ENCODE measurements at places on chromosomes 16 and 17.

GRCh38 chr16:4316864-4317531 is 1.1 kb downstream of the GLIS2 start:
- DNase-seq, result no peak

- DNase-seq, result no peak
Observed at GRCh38 chr16:54657058-54657708, 273.5 kb upstream of the IRX5 start.

- DNase-seq, result no peak
Observed at GRCh38 chr16:12062343-12063003, 85.9 kb downstream of the SNX29 start.

DNA sequence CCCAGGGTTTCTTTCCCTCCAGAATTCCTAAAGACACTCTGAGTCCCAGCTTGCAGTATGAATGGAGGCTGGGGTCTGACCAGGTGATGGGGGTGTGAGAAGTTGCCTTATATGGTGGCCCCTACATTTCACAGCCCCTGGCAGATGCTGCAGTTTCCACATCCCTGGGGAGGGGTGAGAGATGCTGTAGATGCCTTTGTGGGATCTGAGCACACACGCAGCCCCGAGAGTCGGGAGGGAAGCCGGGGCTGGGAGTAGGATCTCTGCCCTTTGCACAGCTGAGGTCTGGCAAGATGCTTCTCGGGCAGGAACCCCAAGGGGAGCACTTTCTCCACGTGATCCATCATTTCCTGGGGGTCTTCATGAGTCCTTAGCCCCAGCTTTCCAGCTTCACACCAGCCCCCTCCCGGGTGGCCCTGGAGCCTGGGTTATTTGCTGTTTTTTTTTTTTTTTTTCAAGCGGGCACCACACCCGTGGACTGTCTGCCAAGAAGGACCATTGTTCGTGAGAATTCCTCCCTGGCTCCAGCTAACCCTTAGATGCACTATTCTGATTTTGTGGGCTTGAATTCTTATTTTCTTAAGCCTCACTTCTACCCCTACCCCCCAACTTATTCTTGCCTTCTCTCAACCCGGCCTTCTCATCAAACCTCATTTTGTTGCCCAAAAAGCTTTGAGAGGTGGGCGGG is 50.6 kb downstream of the NTN1 start:
- no peak for DNase-seq

GRCh38 chr16:54493594-54493993 is 207.0 kb upstream of the IRX3 start:
- DNase-seq, result no peak

- DNase-seq, result no peak
Observed at GRCh38 chr17:83025636-83026280, 53.7 kb upstream of the METRNL start.

- DNase-seq, result no peak
Observed at GRCh38 chr16:55379876-55380390, 55.9 kb downstream of the IRX6 start.

All from WERI-Rb-1 (cell line).